ENCODE measurements at places on chromosomes 13 and 19.

GRCh38 chr13:33110713-33111413 lies 94.6 kb downstream of the KL start:
- DNase-seq: no peak

GRCh38 chr19:6556480-6557195 lies 25.8 kb downstream of the TNFSF9 start:
- no peak for DNase-seq

DNA sequence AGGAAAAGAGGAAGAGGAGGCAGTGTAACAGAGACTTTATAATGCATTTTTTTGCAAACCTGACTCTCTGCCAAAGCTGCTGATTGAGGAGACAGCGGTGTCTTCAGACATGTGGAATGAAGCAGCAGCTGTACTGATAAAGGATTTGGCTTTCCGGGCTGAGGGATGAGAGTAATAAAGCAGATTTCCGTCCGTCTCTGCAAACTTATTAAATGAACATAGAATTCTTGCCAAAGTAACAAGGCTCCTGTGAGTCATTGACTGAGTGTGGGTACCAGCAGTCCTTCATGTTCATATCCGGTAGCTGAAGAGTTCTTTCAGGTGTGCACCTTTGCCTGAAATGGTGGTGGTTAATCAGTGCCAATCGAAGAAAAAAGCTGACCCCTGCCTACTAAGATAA lies 112.6 kb downstream of the LIG4 start:
- DNase-seq: no peak

GRCh38 chr13:101916108-101916774 lies 463.8 kb downstream of the ITGBL1 start:
- no peak for DNase-seq

DNA sequence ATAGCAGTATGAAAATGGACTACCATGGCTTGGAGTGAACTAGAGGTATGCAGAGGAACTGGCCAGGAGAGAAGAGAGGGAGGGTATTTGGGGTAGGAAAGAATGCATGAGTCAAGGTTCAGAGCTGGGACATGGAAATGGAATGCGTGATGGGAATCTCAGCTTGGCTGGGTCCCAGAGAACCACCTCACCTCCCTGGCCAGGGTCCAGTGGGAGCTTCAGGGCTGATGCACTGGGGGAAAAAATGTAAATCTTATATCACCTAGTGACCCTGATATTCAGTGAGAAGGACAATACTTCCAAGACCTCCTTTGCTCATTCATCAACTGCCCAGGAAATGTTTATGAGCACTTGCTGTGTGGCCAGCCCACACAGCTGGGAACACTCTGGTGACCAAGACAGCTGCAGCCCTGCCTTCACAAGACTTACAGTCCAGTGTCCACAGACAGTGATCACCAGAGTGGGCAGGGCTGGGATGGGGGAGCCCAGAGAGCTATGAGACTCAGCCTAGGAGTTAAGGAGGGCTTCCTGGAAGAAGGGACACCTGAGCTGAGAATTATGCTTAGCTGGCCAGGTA lies 12.8 kb downstream of the IGSF23 start:
- DNase-seq: no peak

- no peak for DNase-seq
Measured at GRCh38 chr13:106163426-106163825, 372.0 kb downstream of the EFNB2 start.

DNA sequence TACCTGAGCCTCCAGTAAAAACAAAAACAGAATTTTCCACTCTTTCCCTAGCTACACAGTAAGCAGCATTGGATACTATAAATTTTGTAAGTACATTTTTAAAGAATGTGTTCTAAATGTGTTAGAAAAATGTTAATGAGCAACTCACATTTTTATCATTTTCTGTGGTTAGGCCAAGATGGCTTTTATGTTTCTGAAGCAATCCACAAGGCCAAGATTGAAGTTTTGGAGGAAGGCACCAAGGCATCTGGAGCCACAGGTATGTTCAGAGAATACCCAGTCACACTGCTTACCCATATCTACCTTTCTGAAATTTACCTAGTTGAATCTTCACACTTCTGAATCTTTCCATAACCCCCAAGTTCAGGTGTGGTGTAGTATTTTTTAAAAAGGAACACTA lies 21.6 kb downstream of the SERPINE3 start:
- DNase-seq: no peak

- no peak for DNase-seq
Measured at GRCh38 chr19:35279985-35280821, 2.1 kb upstream of the HAMP start.

DNA sequence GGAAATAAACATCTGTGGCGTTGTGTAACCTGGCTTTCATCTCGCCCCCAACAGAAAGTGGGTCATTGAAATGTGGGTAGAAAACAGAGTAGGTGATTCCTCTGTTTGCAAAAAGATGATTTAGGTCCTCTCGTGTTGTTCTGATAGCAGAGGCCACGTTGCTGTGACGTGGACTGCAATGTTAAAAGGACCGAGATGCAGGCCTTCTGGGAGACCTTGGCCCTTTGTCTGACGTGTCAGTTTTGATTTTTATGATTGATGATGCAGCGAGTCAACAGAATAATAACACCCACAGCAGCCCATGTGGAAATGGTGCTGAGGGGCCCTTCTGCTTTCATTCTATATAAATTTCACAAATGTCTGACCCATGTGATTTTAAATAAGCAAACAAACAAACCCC lies 68.9 kb downstream of the FGF9 start:
- no peak for DNase-seq

GRCh38 chr19:18975869-18976268 lies 34.9 kb upstream of the HOMER3 start:
- no peak for DNase-seq

Data from activated CD4-positive, alpha-beta T cell treated with anti-CD3 and anti-CD28 coated beads for 4 hours (primary cell).